ENCODE measurements at places on chromosomes 16 and 17.

DNA sequence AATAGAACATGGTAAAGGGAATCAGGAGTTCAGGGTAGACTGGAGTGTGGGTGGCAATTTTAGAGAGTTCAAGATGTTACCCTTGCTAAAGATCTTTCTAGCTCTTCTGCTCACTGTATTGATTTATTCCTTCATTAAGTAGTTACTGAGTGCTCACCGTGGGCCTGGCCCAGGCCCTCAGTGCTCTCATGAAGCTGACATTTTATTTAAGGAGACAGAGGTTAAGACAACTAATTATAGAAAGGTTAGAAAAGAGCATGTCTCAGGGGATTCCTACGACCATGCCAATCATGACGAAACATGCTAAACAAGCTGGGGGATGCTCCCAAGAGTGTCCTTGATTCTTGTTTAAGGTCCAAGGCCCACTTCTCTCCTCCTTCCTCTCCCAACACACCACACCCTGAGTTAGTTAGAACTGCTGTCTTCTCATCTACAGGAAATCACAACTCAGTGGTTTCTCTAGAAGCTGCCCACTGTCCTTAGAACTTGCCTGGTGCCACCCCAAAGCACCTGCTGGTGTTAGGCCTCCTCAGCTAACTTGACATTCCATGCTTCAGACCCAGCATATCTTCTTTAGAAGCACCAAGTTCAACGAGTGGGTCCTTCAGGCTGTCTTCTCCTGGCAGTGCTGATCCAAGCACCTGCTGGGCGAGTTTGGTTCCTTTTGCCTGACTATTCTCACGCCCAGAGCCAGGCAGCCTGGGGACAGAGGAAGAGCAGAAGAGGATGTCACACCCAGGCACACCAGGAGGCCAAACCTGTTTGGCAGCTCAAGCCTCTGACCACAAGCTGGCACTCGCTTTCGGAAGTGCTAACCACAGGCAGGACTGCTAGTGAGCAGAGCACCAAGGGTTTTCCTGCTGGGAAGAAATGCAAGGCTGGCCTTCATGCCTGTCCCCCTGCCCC is 79.0 kb downstream of the GAS7 start:
- no peak for DNase-seq

GRCh38 chr17:79595921-79596320 is 14.9 kb downstream of the RBFOX3 start:
- DNase-seq: no peak

- no peak for DNase-seq
These were observed 1.2 kb downstream of the MAF start for GRCh38 chr16:79599256-79599836.

GRCh38 chr17:38980490-38981217 is 13.5 kb upstream of the FBXO47 start:
- no peak for DNase-seq

DNA sequence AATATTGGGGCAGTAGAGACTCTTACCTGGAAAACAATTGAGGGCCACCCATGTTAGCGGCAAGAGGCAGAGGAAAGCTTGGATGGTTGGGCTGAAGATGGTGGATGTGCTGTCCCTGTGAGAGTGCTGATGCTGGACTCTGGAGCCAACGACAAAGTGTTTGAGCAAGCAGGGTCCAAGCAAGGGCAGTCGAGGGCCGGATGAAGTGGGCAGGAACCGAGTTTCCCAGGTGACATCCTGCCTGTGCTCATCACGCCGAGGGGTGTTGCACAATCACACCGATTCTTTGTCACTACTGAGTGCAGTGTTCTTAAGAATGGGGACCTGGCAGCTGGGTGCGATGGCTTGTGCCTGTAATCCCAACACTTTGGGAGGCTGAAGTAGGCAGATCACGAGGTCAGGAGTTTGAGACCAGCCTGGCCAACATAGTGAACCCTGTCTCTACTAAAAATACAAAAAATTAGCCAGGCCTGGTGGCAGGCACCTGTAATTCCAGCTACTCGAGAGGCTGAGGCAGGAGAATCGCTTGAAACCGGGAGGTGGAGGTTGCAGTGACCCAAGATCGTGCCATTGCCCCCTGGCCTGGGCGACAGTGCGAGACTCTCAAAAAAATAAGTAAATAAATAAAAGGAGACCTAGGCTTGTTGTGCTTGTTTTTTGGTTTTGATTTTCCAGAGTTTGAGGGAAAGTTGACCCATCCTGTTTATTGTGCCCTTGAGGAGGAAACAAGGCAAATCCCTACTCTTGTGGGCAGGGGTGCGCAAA is 6.1 kb downstream of the PYCARD start:
- DNase-seq: no peak

DNA sequence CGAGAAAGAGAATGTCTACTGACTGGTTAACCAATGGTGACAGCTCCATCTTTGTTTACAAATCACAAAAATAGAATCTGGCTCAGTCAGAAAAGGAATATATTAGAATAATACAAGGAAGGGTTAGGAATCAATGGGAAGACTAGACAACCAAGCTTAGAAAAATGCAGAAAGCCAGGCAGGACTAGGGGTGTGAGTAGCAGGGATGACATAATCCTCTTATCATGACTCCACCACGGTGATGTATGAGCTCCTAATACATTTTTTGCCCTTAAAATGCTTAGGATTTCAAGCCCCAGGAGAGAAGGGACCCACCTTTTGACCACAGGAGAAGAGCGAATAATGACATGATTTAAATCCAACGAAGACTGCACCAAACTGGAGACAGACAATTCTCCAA is 252.3 kb downstream of the CHD9NB start:
- no peak for DNase-seq

GRCh38 chr17:63955791-63956190 is 16.9 kb downstream of the SCN4A start:
- DNase-seq: no peak

GRCh38 chr17:63703556-63704258 is 3.8 kb upstream of the LIMD2 start:
- DNase-seq: no peak

- no peak for DNase-seq
These were observed 2.5 kb upstream of the WDR45B start for GRCh38 chr17:82650723-82651122.

DNA sequence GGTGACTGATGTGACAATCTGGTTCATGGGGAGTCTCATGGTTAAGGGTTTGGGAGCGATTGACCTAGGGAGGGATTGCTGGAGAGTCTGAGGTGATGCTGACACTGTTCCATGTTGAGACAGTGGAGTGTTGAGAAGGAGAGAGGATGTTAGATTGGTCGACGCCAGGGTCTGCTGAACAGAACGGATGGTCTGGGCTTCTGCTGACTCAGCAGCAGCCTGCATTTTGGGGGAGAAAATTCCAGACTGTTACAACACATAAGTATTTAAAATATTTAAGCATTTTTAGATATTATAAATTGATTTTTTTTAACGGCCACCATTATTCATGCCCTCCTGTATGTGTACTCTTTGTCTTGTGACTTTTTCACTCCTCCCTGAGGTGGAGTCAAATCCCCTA is 107.2 kb downstream of the TOX3 start:
- no peak for DNase-seq

- DNase-seq: no peak
These were observed 6.5 kb downstream of the TBX6 start for GRCh38 chr16:30085247-30085646.

DNA sequence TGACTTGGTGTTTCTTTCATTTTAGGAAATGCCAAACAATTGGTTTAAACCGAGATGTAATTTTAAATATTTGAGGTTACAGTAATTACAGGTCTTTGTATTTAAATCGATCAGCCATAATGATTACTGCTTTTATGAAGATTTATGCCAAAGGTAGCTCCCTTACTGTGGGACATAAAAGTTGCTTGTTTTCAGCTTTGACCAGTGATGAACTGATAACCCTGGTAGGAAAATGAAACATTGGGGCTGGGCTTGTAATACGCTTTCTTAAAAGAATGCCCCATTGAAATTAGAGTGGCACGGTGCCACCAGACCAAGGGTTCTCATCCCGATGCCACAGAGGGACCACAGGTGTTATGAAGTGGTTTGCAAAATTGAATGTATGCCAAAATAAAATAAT is 7.3 kb downstream of the TNRC6A start:
- no peak for DNase-seq

- DNase-seq: no peak
These were observed 2.6 kb downstream of the ABR start for GRCh38 chr17:1177016-1177700.

DNA sequence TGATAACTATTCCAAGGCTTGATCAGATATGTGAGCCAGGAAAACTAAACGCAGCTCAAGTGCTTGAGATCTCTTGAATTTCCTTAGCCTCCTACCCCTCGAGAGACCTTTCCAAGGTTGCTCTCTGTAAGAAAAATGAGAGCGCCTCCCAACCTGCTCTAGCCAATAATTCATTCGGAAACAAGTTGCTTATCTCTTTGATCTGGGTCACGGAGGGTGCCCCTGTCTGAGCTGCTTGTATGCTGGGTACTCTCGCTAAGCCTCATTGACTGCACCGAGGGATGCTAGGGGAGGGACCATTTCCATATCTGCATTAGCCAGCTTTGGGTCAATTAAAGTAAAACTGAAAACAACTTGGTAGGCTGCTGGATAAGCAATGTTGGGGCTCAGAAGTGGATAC is 70.1 kb upstream of the SHISA6 start:
- no peak for DNase-seq

- DNase-seq: no peak
These were observed 29.5 kb upstream of the MED9 start for GRCh38 chr17:17447264-17447663.

GRCh38 chr16:89023151-89023551 is 46.1 kb upstream of the CBFA2T3 start:
- DNase-seq: no peak

DNA sequence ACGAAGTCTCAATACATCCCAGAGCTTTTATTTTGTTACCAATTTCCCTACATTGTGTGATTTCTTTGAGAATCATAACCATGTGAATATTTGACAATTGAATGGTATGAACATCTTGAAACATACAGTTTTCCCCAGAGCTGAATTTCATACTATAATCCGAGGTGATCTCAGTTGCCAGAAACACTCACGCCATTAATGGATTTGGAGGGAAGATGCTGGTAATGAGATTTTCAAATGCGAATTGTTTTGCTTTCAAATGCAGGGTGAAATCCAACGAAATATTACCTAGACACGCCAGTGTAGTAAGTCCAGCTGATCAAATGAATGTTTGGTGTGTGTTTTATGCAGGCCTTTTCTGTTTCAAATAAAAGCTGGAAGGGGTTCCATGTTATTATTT is 277.8 kb upstream of the CDH5 start:
- DNase-seq: no peak

- no peak for DNase-seq
These were observed 531.8 kb upstream of the CDH5 start for GRCh38 chr16:65834688-65835087.

DNA sequence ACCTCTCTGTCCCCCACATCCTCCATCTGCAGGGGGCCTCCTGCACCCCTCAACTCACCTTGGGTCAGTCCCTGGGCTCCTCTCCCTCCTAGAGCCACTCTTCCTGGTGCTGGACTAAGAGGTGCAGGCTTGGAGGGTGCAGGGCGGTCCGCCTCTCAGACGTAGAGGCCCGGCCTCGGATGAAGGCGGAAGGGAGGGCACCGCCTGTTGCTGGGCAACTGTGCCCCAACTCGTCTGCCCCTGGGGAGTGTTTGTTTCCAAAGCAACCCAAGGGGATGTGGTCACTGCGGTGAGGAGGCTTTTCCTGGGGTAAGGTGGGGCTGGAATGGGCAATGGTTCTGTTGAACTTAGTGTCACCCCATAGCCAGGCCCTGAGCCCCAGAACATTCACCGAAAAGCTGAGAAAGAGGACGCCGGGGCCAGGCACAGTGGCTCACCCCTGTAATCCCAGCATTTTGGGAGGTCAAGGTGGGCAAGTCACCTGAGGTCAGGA is at the start of gene C16orf54:
C16orf54 (minus strand) TSS at position 138 of the 493 bp plus-strand sequence. CDS start 1,039 bp downstream, outside the sequence.
- peak; percentile 84 for DNase-seq

- no peak for DNase-seq
These were observed 146.4 kb upstream of the KCNJ16 start for GRCh38 chr17:69928611-69929010.

DNA sequence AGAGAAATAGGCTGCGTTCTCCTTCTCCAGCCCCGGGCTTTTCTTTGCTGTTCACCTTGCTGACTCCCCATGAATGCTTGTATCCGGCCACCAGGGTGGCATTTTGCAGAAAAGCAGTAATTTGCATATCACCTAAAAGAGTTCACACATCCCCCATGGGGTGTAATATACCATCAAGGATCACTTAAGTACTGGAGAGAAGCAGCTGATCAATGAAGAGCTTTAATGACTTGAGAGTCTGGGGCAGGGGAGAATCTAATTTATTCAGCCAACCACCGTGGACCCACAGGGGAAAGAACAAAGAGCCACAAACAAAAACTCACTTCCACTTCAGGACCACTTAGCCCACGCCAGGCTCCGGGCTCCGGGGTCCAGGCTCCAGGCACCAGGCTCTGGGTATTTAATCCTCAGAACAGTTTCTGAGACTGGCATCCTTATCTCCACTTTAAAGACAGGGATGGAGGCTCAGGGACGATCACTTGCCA is 33.9 kb upstream of the SEC14L1 start:
- no peak for DNase-seq

DNA sequence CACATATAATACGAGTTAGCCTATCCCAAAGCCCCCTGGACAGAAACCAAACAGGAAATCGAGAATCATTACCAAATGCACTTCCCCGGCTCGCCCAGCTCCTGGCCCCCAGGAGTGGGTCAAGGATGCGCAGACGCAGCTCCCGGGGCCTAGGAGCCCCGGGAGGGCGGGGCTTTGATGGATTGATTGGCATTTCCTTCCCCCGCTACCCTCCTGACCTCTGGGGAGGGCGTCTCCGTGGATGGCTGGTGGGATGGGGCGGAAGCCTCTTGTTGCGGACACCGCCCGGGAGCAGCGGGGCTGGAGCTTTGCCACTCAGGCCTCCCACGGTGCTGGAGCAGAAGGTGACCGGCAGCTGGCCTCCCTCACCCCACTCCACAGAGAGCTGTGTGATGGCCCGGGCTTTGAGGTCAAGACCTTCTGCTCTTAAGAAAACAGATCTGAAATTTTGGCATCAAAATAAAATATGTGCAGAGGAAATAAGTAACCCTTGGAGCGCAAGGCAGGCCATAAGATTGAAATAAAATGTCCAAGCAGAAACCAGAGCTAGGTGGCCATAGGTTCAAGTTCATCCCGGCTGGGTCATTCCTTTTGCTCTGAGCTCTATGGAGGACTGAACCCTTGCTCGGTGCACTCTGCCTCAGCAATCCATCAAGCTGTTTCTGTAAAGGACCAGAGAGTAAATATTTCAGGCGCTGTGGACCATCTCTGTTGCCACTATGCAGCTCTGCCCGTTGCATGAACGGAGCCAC is 262.3 kb downstream of the SOX9 start:
- DNase-seq: no peak
